ENCODE measurements at places on chromosomes 13 and 19.

- no peak for DNase-seq
Measured at GRCh38 chr19:1854542-1855039, 6.3 kb upstream of the REXO1 start.

DNA sequence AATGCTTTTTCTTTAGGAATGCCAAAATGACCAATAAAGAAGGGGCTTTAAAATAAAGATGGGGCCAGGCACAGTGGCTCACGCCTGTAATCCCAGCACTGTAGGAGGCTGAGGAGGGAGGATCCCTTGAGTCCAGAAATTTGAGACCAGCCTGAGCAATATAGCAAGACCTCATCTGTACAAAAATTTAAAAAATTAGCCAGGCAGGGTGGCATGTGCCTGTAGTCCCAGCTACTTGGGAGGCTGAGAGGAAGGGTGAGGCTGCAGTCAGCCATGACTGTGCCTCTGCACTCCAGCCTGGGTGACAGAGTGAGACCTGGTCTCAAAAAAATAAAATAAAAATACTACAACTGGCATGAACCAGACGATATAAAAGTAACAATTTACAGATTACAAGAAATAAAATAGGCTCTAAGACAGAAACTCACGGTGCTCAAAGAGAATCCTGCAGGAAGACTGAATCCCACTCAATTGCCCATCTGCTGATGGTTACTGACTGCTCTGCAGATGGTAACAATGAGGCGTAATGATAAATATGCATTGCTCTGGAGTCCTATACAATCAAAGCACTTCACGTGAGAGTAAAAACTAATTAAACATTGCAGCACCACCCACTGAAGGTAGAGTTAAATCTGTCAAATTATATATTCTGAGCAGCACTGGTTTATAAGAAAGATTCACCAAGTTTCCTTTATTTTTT lies 93.2 kb downstream of the LHFPL6 start:
- DNase-seq, result no peak

GRCh38 chr13:101258071-101258470 lies 158.2 kb downstream of the NALCN start:
- DNase-seq, result no peak

DNA sequence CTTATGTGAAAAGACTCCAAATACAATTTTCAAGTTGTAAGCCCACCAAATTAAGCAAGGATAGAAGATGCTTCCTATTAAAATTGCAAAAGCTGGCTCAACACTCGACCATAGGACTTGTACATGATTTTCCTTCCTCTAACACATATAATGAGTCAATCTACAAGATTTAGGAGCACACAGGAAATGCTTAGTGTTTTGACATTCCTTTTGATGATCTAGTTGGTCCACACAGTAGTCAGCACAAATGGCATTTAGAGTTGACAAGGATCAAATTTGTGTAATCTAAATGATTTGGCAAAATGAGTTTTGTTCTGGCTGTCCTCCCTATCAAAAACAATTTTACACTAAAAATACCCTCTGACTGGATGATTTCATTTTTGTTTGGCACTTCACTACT lies 340.2 kb downstream of the DIAPH3 start:
- DNase-seq, result no peak

- no peak for DNase-seq
Measured at GRCh38 chr19:19594381-19594780, 24.1 kb downstream of the PBX4 start.

DNA sequence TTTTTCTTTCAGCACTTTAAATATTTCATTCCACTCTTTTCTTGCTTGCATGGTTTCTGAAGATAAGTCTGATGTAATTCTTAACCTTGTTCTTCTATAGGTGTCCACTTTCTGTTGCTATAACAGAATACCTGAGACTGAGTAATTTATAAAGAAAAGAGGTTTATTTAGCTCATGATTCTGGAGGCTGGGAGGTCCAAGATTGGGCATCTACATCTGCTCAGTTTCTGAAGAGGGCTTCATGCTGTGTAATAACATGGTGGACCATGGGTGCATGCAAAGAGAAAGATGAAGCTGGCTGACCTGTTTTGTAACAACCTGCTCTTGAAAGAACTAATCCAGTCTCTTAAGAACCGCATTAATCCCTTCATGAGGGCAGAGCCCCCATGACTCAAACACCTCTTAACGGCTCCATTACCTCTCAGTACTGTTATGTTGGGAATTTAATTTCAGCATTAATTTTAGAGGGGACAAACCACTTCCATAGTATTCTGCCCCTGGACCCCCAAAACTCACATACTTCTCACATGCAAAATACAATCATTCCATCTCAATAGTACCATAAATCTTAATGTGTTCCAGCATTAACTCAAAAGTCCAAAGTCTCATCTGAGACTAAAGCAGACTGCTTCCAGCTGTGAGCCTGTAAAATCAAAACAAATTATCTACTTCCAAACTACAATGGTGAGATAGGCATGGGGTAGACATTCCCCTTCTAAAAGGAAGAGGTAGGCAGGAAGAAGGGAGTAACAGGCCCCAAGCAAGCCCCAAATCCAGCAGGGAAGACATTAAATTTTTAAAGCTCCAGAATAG lies 9.6 kb upstream of the FGF9 start:
- DNase-seq, result no peak

DNA sequence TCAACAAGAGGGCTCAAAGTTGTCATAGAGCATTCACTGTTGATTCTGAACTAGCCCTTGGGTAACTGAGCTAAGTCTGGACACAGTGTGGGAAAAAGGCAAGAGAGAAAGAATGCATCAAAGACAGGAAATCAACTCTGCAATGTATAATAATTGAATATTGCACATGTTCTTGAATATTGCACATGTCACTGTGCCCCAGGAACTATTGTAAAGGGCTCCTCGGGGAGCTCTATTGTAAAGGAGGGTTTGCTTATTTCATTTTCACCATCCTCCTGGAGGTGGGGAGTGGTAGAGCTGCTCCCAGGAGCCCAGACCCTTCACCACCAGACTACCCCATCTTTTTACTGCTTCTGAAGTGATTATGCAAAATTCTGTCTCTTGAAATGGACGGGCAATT lies 44.4 kb upstream of the ITM2B start:
- no peak for DNase-seq

DNA sequence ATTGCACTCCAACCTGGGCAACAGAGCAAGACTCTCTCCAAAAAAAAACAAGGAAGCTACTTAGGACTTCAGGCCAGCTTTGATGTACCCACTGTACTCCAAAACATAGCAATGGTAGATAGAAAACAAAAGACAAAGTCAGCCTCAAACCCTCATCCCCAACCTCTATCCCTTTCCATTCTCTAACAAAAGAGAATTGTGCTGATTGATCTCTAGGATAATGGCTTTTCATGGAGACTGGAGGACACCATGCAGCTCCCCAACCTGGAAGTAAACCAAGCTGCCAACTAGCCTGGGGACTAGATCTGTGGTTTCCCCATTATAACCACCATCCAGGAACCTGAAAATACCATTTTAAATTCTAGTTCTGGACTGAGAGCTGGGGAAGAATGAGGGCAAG lies 4.3 kb upstream of the ZDHHC20 start:
- no peak for DNase-seq

GRCh38 chr19:6750062-6750461 lies 10.6 kb downstream of the TRIP10 start:
- no peak for DNase-seq

GRCh38 chr19:13095934-13096927 lies 6.4 kb downstream of the LYL1 start:
- no peak for DNase-seq

DNA sequence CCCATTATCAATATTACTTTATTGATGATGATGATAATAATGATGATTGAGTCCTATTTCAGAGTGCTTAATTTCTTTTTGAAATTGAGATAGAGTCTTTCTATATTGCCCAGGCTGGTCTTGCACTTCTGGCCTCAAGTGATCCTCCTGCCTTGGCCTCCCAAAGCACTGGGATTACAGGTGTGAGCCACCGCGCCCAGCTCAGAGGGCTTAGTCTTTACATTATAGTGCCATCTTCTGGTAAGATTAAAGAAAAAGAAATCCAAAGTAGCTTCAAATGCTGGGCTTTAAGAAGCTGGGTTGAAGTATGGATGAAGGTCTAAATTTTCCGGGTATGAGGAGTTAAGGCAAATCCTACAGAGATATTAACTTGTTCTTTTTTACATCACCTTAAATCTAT lies 3.4 kb upstream of the ZNF333 start:
- DNase-seq, result no peak

- DNase-seq, result no peak
Measured at GRCh38 chr13:110001670-110002275, 215.4 kb upstream of the IRS2 start.

- DNase-seq, result no peak
Measured at GRCh38 chr13:110571896-110572777, 10.6 kb upstream of the RAB20 start.

DNA sequence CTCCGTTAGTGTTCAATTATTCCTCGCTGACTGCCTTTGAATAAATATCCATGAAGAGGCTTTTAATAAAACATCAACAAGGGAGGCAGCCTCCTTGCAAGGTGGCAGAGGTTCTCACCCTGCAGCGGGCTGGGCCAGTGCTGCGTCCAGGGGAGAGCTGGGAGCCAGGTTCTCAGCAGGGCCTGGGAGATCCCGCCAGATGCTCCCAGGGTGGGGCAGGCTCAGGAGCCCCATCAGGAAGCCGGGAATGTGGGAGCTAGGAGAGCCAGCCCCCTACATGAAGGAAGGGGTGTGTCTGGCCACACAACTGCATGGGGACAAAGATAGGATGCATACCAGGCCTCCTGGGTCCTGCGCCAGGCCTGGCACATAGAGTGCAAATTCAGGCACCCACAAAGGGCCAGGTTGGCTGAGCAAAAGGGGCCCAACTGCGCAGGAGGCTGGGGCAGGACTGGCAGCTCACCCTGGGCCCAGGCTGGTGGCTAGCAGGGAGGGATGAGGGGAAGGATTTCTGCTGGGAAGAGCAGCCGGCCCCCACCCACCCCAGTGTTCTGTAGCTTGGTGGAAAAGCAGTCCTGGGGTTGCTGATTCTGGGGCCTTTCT lies 22.8 kb downstream of the VSTM2B start:
- peak; percentile 65 for DNase-seq

GRCh38 chr13:37136187-37136586 lies 30.7 kb upstream of the CSNK1A1L start:
- DNase-seq, result no peak

- no peak for DNase-seq
Measured at GRCh38 chr19:16117594-16118033, 5.9 kb downstream of the RAB8A start.

- no peak for DNase-seq
Measured at GRCh38 chr13:33842986-33843385, 25.0 kb downstream of the RFC3 start.

DNA sequence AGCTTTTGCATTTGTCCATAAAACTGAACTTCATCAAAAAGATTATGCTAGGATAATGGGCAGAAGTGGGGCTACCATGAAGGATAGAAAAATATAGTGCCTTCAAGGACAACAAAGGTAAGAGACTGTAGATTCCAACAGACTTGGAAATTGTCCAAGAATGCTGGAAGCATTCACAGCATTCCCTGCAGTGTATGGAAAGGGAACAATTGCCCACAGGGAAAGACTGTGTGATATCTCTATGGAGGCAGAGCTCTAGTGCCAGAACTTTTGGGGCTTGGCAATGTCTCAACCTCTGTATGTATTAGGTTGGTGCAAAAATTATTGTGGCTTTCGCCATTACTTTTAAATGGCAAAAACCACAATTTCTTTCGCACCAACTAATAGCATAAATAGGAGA lies 1598.8 kb upstream of the MIR17HG start:
- DNase-seq, result no peak

- peak; percentile 85 for DNase-seq
Measured at GRCh38 chr13:23701636-23702035, 131.4 kb downstream of the TNFRSF19 start.

GRCh38 chr13:47474839-47475238 lies 526.2 kb downstream of the SUCLA2 start:
- no peak for DNase-seq

GRCh38 chr19:944171-944567 lies 18.3 kb downstream of the ARID3A start:
- DNase-seq, result no peak

GRCh38 chr13:44148159-44148914 lies 225.3 kb upstream of the SERP2 start:
- no peak for DNase-seq

GRCh38 chr19:42471554-42472249 lies 29.0 kb upstream of the CXCL17 start:
- DNase-seq, result no peak

DNA sequence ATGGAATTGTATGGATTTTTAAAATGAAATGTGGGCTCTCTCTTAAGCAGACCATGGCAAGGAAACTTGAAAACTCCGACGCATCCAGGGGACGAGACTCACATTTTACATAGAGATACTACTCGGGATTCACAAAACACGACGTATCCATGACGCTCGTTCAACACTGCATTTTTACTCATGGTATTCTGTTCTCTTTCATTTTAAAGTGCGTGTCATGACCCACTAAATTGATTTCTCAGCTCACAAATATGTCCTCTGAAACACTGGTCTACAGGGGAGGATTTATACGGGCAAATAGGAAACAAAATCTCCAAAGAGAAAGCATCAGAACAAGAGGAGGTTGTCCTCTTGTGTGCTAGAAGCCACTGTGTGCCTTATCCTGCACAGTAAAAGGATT lies 523.5 kb downstream of the MYO16 start:
- no peak for DNase-seq

GRCh38 chr19:30799865-30800755 lies 427.9 kb downstream of the ZNF536 start:
- peak; percentile 83 for DNase-seq

- DNase-seq, result no peak
Measured at GRCh38 chr13:80666782-80667552, 326.0 kb upstream of the SPRY2 start.

DNA sequence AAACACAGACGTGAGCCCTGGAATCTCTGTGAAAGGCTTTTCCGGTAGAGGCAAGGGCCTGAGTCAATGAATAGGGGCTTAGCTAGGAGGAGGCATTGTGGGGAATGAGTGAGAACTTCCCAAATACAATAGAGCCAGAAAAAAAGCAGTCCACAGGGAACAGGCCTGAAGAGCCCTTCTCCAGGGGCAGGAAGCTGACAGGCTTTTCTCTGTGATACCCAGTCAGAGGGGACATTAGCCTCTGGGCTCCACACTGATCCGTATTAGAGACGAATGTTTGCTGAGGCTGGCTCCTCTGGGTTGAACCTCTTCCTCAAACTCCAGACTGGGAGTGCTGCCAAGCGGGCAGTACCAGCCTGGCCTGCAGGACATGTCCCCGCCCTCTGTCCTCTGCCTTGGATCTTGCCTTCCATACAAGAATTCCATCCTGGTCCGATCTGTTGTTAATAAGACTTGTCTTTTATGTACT lies 2.3 kb downstream of the DHRS12 start:
- DNase-seq, result peak; percentile 85

- DNase-seq, result no peak
Measured at GRCh38 chr19:46299695-46300094, 2.9 kb downstream of the HIF3A start.

DNA sequence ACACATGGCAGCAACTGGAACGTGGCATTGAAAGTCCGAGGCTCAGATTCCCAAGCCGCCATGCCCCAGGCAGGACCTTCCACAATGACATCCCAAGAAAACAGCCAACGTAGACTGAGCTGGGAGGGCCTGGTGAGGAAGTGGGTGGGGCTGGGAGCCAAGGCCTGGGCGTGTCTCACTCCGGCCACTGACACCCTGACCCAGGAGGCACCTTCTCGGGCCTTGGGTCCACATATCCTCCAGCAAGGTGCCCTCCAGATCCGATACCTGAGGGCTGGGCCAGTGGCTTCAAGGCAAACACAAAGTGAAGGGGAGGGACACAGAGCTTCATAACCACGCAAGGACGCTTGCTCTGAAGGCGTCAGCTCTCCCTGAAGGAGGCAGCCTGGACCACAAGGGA lies 43.0 kb downstream of the RAB20 start:
- no peak for DNase-seq

Measured in cardiac septum (tissue), 1 donor.